Non-pigmented ciliary epithelial cell (primary cell): ENCODE measurements at places on chromosomes 3 and 15.

DNA sequence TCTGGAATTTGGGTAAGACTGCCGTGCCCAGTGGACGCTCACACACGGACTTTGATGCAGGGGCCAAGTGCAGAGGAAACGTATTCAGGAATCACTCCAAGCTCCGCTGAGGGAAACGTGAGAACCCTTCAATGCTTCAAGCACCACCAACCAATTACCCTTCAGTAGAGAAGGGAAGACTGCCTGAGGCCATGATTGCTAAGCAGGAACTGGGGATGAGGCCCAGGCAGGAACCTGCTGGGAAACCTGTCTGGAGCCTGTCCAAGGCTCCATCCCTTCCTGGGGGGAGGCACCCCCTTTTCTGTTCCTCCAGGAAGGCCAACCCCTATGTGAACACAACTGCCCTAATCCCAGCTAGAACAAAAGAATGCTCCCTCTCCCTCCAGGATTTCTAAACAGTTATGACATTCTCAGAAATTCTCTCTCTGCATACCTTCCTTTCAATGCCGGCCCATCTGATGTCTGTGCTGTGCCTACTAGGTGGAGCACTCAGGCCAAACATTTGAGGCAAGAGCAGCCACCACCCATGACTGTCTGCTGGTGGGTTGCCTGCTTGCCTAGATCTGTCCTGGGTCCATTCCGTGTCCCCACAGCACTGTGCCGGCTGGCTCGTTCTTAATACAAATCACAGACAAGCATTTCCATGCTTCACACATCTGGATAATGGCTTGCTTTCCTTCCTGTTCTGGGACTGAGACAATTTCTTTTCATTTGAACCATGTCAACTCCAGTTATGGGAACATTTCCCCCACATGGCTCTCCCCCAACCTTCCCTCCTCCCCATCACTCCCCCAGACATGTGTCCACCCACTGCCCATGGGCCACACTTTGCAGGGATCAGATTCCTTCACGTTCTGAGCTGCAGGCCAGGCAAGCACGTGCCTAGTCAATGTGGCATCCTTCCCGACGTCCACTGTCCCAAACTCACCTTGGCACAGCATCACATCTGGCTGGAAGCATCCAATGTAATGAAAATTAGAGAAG is 149.4 kb downstream of the ADAMTS17 start:
- no peak for DNase-seq

- DNase-seq, result no peak
Observed at GRCh38 chr3:4807381-4808280, 171.6 kb upstream of the BHLHE40 start.

DNA sequence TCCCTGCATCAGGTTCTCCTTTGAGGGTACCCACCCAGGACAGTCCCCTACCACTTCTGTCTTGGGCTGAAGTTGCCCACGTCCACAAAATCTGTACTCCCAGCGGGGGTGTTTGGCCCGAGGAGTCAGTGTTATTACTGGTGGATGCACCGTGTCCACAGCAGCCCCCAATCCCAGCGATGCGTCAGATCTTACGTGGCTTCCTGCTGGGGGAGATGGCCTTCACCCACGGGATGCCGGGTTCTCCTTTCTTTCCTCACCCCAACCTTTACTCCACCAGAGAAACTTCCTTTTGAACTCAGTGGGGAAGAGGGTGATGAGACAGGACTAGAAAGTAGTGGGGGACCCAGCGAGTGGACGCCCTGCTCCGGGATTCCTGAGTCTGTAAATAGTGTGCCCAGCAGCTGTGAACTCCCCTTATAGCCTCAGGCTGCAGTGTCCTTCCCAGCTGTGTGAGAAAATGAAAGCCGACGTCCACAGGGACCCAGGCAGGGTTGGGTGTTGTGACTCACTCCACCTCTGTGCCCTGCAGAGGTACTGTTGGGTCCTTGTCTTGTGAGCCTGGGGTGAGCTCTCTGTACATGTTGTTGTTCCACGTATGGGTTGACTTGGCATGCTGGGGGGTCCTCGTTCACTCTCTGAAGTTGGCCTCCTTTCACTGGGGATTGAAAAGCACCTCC is 31.5 kb downstream of the CRTAP start:
- no peak for DNase-seq

GRCh38 chr15:78895471-78895870 is 22.8 kb downstream of the MORF4L1 start:
- no peak for DNase-seq

GRCh38 chr15:43808960-43809678 is 8.7 kb downstream of the HYPK start:
- no peak for DNase-seq

GRCh38 chr3:164390046-164390445 is 688.2 kb downstream of the SI start:
- DNase-seq, result no peak
